NAMALWA (cell line): ENCODE measurements at places on chromosomes 12 and 14.

GRCh38 chr12:6268484-6269157 lies 41.9 kb upstream of the PLEKHG6 start:
- DNase-seq, result no peak

GRCh38 chr12:113098441-113099028 lies 37.0 kb downstream of the RASAL1 start:
- DNase-seq, result peak; percentile 84

DNA sequence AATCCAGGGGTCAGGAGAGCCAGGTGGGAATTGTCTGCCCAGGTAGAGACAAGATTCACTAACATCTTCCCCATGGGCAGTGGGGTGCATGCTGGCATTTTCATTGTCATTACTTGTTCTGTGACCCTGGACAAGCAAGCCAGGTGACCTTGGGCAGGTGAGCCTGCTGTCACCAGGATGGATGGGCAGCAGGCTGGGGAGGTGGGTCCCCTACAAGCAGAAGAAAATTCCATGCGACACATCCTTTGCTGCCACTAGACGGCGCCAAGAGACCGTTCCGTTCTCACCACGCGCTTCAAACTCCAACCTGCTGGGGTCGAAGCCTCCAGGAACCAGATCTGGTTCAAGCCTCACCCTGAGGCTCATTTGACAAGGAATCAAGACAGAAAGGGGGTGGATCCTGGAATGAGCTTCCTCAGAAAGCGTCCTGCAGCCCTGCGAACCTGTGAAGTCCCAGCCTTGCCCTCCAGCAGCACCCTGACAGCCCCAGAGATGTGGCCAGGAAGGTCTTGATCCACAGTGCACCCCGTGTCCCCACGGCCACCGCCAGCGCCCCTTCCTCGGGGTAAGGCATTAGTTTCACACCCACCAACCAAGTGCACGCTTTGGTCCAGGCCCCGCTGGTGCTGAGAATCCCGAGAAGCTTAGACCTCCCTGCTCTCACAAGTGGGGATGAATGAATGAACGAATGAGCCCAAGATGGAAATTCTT lies 3.2 kb upstream of the DYNC1H1 start:
- DNase-seq, result peak; percentile 87

GRCh38 chr14:38125481-38126037 lies 82.1 kb upstream of the SSTR1 start:
- peak; percentile 18 for DNase-seq

DNA sequence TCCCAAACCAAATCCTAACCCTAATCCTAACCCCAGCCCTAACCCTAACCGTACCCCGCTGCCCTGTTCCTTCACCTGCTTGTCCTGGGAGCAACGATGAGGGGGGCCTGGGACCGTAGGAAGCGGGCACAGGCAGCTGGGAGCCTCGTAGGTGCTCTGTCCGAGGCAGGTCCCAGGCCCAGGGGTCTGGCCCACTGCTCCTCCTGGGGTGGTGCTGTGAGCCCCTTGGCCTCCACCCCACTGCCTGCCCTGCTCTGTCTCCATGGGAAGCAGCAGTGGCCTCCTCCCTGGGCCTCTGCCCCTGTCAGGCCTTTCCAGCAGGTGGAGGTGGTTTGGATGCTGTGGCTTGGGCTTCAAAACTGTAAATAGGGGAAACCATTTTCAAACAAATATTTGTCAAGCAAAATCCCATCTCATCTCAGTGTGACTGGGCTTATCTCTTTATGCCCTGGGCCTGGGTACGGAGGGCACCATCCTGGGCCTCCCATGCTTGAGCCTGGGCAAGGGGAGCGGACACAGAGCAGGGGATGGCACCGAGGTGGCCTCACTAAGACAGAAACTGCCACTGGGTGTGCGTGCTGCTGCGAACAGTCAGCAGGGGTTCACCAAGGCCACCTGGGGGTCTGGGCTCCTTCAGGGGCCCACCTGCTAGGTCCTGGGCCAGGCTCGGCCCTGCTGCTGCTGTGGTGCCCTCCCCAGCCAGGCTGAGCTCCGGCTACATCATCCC lies 3.7 kb upstream of the BEGAIN start:
- DNase-seq, result no peak

GRCh38 chr12:112149596-112149995 lies 24.2 kb downstream of the TRAFD1 start:
- no peak for DNase-seq

- DNase-seq, result no peak
Observed at GRCh38 chr12:93107514-93108312, 178.6 kb upstream of the EEA1 start.

DNA sequence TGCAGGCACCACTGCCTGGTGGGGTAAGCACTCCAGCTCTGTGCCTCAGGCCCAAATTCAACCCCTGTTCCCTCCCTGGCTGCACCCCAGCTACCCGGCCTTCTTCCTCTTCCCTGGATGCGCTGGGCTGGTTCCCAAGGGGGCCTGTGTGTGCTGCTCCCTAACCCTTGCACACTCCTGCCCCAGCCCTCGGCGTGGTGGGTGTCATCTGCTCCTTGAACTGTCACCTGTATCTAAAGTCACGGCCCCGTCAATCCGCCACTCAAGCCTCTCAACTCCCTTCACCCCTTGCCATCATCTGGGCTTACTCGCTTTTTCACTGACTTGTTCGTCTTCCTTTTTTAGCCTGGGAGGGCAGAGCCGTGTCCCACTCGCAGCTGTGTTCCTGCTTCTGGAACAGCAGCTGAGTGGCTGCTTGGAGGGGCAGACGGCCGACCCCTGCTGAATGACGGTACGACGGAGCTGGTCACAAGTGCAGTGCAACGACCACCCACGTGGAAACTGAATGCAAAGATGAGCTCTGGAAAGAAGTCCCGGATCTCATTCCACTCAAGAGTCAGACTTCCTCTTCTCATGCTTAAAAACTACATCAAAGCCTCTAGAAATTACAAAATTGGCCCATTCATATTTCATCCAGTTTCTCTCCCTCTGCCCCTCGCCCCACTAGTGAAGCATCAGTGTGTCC lies 138.9 kb downstream of the PIWIL1 start:
- no peak for DNase-seq

DNA sequence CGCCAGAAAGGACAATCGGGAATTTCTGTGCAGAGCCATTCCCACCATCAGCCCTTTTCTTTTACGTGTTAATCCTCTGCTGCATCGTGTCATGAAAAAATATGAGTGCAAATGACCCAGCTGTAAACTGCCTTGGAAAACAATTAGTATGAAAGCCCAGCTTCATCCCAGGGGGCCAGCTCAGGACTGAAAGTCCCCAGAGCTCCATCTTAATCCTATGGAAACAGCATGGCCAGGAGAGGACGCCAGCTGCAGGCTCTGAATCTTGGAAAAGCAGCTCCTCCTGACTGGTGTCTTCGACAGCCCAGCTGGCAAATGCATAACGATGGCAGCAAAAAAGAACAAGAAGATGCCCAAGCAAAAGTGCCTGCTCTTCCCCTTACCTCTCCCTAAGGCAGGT lies 191.5 kb downstream of the NTF3 start:
- DNase-seq, result no peak

DNA sequence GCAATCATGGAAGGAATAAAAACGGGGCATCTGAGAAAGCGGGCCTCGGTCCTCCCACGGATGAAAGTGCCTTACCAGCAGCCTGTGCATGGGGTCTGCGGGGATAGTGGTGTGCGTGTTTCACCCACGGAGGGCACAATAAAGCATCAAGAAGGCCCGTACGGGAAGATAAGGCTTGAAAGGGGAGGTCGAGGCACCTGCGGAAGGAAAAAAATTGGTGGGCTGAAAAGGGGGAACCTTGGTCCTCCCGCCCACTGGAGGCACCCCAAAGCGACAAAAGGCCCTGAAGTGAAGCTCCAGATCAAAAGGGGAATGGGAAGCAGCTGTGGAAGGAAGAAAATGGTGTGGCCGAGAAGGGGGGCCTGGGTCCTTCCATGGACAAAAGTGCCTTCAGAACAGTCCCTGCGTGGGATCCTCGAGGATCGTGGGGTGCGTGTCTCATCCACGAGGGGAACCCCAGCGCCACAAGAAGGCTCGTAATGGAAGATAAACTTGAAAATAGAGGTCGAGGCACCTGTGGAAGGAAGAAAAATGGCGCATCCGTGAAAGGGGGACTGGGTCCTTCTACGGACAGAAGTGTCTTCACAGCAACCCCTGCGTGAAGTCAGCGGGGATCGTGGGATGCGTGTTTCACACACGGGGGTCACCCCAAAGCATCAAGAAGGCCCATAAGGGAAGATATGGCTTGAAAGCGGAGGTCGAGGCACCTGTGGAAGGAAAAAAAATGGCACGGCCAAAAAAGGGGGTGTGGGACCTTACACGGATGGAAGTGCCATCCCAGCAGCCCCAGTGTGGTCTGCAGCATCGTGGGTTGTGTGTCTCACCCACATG lies 276.9 kb downstream of the ALG10 start:
- no peak for DNase-seq

DNA sequence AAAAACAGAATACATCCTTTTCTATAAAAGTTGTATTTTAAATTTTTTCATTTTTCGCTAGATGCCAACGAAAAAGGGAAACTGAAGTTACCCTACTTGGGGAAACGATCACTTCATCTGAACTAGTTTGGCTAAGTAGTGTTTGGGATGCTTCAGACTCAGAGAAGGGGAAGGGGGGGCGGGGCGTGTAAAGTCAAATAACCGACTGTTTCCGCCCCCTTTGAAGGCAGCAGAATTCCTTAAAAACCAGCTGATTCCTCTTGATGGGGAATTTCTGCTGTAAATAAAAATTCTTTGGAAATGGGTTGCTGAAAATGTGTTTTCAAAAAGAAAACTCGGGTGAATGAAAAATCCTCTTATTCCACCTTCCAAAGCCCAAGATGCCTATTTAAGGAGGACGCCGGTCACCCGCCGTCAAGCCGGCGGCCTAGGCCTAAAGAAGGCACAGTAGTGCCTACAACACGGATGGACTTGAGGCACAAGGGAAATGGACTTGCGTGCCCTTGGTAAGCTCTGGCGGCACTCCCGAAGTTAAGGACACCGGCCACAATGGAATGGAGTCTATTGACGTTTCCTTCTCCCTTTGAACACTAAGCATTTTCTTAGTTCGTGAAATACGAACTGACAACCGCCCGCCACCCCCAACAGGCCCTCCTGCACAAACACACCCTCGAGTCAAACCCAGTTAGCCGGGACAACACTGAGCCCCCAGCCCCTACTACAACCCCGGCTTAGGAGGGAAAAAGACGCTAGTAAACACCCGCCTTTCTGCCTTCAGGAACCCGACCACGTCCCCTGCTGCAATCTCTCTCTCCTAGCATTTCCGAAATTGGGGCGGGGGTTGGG lies 1.9 kb downstream of the ATXN2 start:
- peak; percentile 65 for DNase-seq

GRCh38 chr12:26699237-26699636 lies 133.8 kb downstream of the ITPR2 start:
- DNase-seq, result no peak
